ENCODE measurements at places on chromosomes 2 and 18. TPM values are rescaled to one million over a fixed set of nuclear protein-coding genes. Genes with fewer than 3 reads are reported as not detected.

- DNase-seq: no peak
These were observed 12.4 kb upstream of the PPP1R1C start for GRCh38 chr2:181973171-181973783.

- DNase-seq: no peak
These were observed 244.1 kb downstream of the LPIN1 start for GRCh38 chr2:11990576-11990975.

The RAX gene
- not detected for total RNA-seq

GRCh38 chr2:105403783-105404698, 5.2 kb upstream of the FHL2 start:
- DNase-seq: no peak

DNA sequence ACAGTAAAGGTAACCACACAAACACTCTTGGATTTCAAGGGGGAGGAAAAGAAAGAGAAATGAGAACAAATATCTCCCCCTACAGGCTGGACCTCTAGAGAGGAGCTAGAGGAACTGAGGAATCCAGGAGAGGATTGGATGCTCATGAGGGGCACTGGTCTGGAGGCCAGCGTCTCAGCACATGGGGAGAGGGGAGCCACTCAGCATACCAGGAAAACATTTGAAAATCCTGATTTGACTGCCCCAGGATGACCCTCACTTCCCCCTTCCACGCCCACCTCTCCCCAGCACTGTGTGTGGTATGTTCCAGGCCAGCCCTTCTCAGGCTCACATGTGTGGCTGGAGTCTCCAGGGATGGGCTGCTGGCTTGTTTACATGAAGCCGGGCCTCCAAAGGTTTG, 396.8 kb upstream of the ID2 start:
- no peak for DNase-seq

GRCh38 chr2:148590612-148591011, 53.9 kb upstream of the EPC2 start:
- DNase-seq: no peak

DNA sequence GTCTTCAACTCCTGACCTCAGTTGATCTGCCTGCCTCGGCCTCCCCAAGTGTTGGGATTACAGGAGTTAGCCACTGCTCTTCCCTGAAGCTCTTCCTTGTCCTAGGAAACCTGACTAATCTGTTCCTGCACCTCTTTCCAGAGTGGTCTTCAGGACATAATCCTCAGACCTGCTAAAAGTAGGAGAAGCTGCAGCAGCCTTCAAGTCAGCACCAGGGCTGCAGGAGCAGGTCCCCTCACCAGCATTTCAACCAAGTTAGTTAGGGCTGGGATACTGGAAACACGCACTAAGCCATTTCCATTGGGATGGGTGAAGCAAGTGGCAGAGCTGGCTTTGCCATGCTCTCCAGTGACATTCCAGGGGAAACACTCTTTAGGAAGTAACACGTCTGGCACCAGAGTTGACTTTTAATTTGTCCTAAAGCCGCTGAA, 9.9 kb downstream of the NCL start:
- DNase-seq: no peak

DNA sequence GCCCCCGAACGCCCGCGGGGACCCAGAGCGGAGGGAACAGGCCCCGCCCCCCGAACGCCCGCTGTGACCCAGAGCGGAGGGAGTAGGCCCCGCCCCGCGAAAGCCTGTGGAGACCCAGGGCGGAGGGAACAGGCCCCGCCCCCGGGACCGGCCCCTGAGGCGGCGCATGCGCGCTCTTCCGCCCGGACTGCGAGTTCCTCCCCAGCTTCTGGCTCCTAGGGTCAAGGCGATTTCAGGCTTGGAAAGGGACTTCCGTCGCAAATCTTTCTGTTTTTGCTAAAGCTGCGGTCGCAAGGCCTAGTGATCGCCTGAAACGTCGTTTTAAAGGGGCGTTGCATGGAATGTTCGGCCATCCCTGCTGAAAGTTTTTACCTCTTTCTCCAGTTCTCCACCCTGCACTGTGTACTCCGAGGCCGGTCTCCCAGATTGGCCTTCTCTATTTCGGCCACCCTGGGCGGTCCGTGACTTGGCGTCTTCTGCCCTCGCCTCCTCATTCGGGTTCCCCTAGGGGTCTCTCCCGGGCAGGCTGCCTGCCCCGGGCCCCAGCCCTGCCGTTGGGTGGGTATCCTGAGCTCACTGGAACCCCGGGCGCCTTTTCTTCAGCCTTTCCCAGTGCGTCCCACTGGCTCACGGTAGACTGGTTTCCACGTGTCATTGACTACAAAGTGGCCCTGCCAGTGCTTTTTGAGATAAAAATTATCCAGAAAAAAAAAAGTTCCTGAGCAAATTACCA, 372 bp upstream of the WDSUB1 start:
- DNase-seq: peak; percentile 98

The GBX2 gene
- not detected for total RNA-seq

DNA sequence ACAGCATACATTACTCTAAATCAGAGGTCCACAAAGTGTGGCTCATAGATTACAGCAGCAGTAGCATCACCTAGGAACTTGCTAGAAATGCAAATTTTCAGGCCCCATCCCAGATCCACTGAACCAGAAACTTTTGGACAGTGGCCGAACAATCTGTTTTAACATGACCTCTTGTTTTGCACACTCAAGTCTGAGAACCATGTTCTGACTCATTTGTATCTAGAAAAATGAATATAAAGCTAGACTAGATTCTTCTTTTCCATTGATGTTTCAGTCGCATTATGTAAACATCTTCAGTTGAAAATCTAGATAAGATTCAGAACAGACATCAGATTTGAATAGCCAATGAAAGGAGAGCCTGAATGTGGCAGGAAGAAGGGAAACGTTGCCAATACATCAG, 608.8 kb downstream of the LRP1B start:
- DNase-seq: no peak

DNA sequence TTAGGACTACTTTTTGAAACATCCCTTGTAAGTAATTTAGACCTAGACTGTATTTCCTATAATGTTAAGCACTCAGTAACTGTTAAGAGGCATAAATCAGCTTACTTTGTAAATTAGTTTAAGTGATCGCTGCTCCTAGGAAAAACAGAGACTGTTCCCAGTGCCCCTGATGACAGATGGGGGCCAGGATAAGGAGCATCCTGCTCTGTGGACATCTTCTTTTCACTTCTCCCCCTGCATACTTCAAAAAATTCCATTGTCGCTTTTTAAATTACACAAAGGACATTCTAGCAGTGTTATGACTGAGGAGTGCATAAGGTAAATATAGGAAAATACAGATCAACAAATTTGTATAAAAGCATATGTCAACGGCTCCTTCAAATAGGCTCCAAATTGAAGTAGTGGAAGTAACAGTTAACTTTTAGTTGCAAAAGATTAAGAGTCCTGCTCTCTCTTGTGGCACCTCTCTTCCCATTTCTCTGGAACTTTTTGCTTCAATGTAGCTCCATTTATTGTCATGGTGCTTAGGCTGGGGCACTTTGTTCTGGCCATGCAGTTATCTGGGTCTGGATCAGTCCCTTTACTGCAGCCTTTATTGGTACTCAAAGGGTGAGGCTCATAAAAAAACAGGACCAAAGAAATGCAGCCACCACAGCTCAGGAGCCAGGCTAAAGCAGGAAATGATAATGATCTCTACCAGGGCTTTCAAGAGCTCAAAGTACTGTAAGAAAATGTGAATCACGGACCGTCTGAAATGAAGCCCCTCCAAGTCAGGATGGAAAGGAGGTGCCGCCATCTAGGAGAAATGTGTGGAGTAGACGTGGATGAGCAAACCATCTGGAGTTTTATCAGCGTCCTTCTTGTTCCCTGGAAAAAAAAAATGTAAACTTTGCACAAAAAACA, 162.1 kb upstream of the ZNF516 start:
- DNase-seq: peak; percentile 41

DNA sequence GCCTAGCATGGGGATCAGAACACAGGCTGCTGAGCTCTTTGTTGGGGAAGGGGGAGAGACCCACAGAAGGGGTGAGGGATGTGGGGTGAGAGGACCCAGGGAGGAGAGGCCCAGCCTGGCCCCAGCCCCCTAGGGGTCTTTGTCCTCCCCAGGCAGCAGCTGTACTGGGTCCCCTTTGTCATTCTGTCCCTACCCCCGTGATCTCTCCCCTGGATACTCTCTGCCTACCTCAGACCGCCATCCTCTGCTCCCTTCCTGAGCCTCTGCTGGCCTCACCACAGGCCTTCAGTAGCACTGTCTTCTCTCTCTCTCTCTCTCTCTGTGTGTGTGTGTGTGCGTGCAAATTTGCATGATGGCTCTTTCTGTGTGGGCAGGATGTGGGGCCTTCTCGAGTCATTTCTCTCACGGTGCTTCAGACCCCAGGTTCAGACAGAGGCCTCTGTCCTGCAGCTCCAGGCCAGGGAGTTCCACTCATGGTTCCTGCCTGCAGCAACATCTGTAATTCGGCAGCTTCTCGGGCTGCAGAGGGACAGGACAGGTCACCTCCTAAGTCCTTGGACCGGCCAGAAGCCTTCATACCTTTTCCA, 1.4 kb downstream of the PSD4 start:
- DNase-seq: peak; percentile 42

DNA sequence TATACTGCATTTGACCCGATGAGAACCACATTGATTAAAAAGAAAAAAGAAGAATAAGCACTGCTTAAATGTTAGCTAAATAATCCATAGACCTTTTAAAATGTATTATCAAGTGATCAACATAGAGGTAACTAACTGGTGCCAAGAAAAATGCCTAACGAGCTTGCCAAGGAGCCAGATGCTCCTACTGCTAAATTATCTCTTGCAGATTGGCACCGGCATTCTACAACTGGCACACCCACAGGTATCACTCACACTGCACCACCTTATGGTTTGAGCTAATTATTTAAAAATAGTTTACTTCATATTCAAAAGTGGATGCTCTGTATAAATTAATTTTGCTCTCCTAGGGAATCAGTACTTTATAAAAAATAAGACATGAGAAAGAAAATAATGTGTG, 341.6 kb upstream of the CDH7 start:
- no peak for DNase-seq
